NCI-H1436 (cell line): ENCODE measurements at places on chromosomes 2 and 18.

DNA sequence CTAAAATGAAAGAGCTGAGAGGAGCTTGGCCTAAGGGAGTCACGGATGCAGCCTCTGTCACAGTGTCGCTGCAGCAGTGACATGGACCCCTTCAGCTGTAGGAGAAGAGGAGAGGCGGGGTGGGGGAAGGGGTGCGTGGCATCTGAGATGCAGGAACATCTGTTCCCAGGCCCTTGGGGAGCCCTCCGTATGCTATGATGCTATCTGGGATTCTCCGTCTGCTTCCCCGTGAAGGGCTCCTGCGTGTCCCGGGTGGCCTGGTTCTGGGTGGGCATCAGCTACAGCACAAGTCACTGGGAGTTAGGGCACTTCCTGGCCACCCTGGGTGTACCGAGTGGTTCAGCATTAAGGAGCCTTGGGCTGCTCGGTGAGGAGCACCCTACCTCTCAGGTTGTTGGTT lies 35.6 kb upstream of the B3GNT7 start:
- no peak for DNase-seq

- DNase-seq, result no peak
Measured at GRCh38 chr2:54966165-54966832, 84.0 kb downstream of the RTN4 start.

- no peak for DNase-seq
Measured at GRCh38 chr2:17115466-17115865, 402.8 kb downstream of the RAD51AP2 start.

GRCh38 chr2:109458512-109458911 lies 155.3 kb downstream of the SEPTIN10 start:
- DNase-seq, result no peak

DNA sequence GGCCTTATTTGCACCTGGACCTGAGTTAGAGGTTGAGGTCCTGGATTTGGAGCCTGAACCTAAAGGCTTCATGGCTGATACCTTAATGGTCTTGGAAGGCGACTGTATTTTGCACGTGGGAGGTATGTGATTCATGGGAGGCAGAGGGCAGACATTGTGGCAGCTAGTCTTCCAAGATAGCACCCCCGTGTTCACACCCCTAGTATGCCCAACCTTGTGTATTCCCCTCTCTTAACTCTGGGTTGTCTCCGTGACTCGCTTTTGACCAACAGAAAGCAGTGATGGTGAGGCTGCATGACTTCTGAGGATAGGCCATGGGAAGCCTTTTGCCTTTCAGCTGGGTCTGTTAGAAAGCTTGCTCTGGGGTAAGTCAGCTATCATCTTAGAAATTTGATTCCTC lies 45.8 kb upstream of the HAAO start:
- DNase-seq, result no peak

GRCh38 chr2:7007488-7007845 lies 90.3 kb downstream of the RNF144A start:
- no peak for DNase-seq

GRCh38 chr2:126882736-126883665 lies 15.7 kb upstream of the TEX51 start:
- no peak for DNase-seq

DNA sequence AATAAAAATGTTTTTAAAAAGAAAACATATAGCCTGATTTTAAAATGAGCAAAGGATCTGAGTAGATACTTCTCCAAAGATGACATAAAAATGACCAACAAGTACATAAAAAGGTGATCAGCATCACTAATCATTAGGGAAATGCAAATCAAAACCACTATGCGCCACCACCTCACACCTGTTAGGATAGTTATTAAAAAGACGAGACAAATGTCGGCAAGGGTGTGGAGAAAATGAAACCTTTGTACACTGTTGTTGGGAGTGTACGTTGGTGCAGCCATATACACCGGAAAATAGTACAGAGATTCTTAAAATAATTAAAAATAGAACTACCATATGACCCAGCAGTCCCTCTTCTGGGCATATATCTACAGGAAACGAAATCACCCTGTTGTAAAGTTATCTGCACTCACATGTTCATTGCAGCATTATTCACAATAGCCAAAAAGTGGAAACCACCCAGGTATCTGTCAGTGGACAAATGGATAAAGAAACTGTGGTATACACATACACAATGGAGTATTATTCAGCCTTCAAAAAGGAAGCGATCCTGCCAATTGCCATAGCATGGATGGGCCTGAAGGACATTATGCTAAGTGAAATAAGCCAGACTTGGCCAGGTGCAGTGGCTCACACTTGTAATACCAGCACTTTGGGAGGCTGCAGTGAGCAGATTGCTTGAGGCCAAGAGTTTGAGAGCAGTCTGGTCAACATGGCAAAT lies 91.6 kb downstream of the PRKRA start:
- no peak for DNase-seq

DNA sequence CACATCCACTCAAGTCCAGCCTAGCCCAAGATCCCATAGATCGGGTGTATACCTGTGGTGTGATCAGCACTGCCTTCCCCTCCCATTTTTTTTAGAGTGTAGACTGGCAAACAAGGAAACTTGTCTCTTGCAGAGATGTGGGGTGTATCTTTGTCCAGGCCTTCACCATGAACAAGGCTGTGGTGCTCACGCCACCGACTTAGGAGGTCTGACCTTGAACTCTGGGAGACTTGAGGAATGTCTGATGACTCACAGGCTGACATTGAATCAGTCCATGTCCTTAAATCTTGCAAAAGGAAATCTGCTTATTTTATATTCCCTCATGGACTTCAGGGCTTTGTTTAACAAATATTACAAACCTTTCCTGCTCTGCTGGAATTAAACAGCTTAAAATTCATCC lies 4.5 kb upstream of the CTIF start:
- DNase-seq, result no peak
